Breast epithelium (tissue), 4 donors: ENCODE measurements at places on chromosomes 3 and 15.

DNA sequence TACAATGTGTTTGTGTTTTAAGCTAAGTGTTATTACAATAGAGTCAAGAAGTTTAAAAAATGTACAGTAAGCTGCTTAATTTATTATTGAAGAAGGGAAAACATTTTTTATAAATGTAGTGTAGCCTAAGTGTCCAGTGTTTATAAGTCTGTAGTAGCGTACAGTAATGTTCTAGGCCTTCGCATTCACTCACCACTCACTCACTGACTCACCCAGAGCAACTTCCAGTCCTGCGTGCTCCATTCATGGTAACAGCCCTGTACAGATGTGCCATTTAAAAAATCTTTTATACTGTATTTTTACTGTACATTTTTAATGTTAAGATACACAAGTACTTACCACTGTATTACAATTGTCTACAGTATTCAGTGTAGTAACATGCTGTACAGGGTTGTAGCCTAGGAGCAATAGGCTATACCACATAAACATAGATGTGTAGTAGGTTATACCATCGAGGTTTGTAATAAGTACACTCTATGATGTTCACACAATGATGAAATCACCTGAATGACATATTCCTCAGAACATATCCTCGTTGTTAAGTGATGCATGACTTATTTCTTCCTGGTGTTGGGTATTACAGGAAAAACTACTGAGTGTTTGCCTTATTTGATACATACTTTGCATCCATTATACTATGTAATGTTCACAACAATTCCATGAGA lies 156.6 kb upstream of the NUDT16 start:
- DNase-seq = no peak

DNA sequence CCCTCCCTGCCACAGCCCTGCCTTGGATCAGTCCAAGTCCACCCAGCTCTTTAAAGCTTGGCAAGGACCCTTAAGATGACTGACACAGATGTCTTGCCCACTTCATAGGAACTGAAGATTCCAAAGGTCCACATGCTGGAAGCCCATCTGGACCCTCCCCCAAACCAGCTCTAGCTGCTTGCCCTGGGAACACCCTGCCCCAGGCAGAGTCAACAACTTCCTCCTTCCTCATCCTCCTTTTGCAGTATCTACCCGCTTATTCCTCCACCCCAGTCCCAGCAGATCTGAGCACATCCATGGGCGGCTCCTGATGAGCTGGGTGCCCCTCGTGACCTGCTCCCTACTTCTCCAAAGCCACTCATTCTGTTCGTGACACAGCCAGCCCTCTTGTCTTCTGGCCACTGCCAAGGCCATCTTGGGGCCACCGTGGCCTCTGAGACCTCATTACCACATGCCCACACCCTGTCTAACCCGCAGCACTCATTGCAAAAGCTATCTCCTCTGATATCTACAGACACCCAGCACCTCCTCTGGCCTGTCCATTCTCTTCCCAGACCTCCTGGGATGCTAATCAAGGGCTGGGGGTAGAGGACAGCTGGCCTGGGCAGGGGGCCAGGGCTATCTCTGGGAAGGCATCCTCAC lies 2.0 kb upstream of the PFKFB4 start:
- DNase-seq = no peak

GRCh38 chr3:127675651-127676391 lies 3.1 kb downstream of the ABTB1 start:
- DNase-seq = no peak

GRCh38 chr3:82496890-82497560 lies 735.6 kb upstream of the GBE1 start:
- DNase-seq = no peak

- no peak for DNase-seq
Measured at GRCh38 chr3:130934442-130935089, 40.7 kb downstream of the ATP2C1 start.

GRCh38 chr3:122313281-122313680 lies 11.8 kb upstream of the CSTA start:
- DNase-seq = no peak

- no peak for DNase-seq
Measured at GRCh38 chr3:149174901-149175300, 45.5 kb downstream of the HPS3 start.

DNA sequence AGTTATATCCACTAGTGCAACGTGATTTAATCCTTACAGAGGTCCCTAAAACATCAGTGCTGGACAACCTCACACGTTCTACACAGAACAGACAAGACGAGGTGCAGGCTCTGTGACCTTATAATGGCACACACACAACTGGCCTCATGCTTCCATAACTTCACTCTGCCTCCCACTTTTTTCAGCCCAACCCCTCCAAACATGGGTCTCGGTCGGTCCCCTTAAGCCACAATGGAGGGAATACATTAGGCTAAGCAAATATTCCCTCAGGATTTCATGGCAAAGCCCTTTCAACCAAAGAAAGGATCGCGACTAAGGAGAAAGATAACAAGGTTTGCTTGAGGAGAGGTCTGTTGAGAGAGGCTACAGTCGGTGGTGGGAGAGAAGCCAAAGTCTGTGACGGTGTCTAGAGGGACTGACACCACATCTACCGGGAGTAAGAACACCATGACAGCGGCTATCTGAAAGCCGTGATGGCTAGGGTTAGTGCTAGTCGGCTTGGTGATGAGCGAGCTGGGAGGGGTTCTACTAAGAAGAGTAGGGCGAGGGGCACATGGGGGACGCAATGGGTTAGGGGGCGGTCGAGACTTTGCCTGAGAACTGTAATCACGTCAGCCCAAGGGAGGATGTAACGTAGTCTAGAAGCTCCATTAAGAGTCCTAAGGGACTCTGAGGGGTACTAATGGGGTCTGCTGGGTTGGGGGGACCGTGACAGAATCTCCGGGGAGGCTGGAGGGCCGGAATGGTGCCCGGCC lies 1.0 kb downstream of the MYO9A start:
- no peak for DNase-seq

- DNase-seq = no peak
Measured at GRCh38 chr15:71219101-71219500, 103.8 kb downstream of the THSD4 start.

GRCh38 chr3:130699765-130700164 lies 46.9 kb downstream of the PIK3R4 start:
- DNase-seq = no peak

DNA sequence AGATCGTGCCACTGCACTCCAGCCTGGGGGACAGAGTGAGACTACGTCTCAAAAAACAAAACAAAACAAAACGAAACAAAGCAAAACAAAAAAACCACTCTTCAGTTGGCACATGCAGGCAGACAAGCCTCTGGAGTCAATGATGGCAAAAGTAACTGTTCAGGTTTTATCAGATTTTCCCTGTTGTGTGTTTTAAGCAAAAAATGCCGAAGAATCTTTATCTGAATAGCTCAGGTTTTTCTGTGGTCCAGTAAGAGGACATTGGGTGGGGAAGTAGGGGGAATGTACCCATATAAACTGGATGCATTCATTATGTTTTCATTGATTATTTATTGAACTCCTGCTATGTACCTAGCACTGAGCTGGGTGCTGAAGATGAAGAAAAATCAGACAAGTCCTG lies 20.8 kb upstream of the BCL2A1 start:
- DNase-seq = no peak

GRCh38 chr3:112489674-112490479 lies 9.4 kb downstream of the BTLA start:
- no peak for DNase-seq

DNA sequence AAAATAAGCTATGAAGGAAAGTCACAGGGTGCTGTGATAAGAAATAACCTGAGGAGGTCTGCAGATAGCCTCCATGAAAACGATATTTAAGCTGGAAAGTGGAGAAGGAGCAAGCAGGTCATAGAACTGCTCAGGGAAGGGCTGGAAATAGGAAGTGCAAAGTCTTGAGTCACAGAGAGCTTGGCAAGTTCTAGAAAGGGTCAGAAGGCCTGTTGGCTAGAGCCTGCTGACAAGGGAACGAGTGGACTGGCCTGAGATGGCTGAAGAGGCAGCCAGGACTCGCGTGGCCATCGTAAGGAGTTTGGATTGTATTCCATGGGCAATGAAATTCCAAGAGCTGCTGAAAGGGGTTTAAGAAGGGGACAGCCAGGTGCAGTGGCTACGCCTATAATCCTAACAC lies 64.7 kb upstream of the IL12A start:
- no peak for DNase-seq

DNA sequence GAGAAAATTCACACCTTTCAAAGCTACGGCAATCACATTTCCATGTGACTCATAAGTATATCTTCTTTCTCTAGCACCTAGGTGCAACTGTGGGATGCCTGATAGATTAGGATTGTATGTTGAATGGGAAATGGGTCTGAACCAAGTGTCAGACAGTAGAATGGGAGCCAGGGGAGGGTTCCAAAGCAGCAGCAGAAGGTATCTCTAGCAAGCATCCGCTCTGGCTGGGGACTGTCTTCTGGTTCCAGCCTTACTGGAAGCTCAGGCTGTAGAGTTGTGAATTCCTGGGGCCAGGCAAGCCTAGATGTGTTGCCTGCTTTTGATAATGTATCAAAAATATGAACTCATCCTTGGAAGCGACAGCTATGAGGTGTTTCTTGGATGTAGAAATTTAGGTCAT lies 2.1 kb upstream of the CHL1 start:
- DNase-seq = no peak

DNA sequence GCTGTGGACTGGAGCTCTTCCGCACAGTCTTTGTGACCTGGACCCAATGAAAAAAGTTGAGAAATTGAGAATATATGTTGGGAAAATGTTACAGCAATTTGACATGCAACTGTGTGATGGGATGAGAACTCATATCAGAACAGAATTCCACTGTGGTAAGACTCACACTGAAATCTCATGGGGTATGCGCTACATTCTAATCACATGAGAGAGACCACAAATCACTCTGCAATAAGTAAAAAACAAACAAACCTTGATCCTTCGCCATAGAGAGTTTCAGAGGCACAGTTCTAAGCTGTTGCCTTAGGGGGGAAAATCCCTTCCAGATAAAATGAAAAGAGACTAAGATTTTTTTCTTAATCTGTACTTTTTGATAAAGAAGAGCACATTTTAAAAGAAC lies 37.3 kb downstream of the LMCD1 start:
- DNase-seq = no peak

DNA sequence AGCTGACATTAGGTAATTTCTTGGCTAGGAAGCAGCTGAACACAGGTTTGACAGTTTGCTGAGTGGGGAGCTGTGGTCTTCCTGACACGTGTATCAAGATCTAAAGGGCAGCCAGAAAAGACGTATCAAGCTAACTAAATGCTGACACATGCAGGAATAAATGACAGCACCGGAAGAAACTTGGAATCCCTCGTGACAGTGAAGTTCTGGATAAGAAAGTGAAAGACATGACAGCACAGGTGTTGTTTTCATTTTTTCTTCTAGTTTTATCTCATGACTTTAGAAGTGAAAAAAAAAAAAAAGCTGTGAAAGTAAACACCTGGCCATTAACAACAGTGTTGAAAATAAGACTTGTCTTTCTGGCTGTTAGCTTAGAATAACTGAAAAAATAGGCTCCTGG lies 48.7 kb downstream of the FGF7 start:
- DNase-seq = no peak

DNA sequence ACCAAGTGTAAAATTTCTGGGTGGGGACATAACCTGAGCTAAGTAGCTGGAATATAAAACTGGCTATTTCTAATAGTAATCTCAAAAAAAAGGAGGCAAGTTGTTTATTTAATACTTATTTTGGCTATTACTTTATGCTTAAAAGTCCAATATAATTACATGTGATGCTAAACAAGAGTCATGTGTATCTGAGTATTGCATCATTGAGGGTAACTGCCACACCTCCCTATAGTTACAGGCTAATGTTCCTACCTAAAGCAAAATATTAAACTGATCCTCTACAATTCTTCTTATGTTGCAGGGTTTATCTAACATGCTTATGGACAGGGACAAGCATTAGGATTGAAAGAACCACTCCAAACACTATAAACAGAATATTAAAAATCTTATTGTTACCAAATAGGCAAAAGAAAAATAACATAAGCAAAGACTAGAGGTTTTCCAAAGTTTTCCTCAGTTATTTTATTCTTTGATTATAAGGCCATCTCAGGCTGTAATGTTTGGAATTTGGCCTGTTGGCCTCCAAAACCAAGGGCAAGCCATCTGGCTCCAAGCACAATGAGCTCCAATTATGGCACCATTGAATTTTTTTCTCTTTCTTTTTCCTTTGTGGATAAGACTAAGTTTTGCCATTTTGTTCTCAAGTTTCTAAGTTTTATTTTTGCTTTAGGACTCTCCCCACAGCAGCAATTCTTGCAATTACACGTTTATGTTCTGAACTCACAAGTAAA lies 75.8 kb upstream of the ABI3BP start:
- no peak for DNase-seq

GRCh38 chr3:62249855-62250543 lies 123.4 kb downstream of the FEZF2 start:
- DNase-seq = no peak

- DNase-seq = no peak
Measured at GRCh38 chr3:165406425-165406824, 210.2 kb upstream of the SLITRK3 start.

GRCh38 chr3:172816281-172816680 lies 65.8 kb downstream of the ECT2 start:
- no peak for DNase-seq

DNA sequence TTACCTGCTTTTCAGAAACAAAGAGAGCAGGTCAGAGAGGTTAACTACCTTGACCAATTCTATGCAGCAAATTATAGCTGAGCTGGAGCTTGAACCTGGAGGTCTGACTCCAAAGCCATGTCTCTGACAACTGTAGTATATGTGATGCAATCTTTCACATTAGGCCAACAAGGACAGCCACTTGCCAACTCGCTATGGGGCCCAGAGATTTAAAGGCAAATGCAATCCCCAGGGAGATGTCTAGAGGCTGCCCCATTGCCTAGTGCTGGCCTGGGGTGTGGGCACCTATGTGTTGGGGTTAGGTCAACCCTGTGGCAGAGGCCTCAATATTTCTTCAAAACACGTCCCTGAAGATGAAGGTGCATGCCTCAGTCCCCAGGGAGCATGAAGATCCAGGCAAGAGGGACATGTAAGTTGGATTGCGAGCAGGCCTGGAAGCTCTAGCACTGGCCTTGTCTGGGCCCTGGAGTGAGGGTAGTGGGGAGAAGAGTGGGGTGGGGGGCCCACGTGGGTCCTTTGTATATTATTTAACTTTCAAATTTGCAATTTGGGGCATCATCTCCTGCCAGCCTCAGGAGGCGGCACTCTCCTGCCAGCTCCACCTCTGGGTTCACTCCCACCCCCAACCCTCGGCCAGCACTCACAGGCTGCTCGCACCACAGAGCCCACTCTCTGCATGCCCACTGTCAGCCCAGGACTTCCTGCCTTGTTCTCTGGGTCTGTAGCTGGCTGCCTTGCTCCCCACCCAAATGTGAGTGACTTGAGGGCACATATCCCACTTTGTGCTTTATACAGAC lies 64.3 kb downstream of the SLC12A8 start:
- DNase-seq = no peak

- no peak for DNase-seq
Measured at GRCh38 chr3:10249833-10250232, 1.6 kb downstream of the TATDN2 start.

DNA sequence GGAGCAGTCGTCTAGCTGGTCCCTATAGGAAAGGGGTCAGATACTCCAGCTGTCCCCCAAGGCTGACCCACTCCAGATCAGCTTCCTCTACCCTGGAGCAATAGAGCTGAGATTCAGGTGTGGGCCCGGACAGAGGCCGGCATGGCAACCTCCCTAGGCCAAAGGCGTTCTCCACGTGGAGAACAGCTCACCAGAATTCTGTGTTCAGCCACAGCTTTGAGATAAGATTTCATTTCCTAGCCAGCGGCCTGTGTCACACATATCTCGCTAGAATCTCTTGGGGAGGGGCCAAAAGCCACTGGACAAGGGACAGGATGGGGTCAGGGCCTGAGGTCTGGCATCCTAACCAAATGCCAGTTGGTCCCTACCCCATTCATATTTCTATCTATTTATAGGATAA lies 20.1 kb downstream of the SRGAP3 start:
- DNase-seq = no peak
